ENCODE measurements at places on chromosomes 6 and 20.

DNA sequence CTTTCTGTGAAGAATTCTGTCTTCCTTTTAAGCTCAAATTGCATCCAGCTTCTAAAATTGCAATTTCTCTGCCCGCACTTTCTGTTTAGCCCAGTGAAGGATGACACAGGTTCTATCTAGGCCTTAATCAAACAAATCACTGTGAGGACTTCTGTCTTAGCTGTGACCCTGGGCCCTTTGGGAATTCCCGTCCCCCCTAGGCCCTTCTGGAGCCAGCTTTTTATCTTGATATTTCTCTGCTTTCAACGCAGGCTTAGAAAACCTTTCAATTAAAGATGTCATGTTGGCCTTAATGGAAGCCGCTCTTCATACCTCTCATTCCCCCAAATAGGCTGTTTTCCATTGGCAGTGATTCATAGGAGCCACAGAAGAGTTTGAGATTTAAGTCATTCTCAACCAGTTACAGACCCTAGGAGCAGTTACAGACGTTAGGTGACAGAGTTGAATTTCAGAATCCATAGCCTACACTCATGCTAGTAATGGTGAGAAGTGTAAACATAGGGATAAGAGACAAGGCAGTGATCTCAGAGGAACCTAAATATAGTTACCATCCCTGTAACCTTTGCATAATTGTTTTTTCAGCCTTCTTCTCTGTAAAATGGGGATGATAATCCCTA, 74.8 kb upstream of the FLRT3 start:
- no peak for DNase-seq

DNA sequence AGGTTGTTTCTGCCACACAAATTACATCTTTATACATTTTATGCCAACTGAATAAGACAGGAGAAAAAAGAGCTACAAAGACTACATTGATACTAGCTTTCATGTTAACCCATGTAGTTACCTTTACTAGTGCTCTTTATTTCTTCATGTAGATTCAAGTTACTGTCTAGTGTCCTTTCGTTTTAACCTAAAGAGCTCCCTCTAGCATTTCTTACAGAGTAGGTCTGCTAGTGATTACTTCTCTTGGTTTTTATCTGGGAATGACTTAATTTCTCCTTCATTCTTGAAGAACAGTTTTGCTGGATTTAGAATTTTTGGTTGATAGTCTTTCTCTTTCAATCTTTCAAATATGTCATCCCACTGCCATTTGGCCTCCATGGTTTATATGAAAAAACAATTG, 21.2 kb upstream of the NOP56 start:
- DNase-seq, result no peak

DNA sequence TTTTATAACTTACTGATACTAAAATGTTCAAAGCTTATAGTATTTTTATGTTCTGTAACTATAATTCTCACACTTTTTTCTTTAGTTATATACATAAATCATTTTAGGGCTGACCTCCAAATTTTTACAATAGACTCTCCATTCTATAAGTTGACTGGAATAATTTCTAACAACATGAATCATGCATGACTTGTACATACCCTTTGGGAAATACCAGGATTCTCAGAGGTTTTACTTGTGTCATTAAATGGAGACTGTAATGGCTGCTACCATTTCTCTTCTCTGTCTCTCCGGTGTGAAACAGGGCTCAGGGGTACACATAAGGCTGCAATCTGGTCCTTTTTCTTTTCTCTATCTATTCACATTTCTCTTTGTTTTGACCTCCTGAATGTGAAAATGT, 222.2 kb upstream of the FLRT3 start:
- no peak for DNase-seq

GRCh38 chr6:44851176-44851575, 463.7 kb downstream of the CDC5L start:
- DNase-seq, result no peak

GRCh38 chr6:107668743-107669474, 155.2 kb downstream of the SCML4 start:
- DNase-seq, result peak; percentile 23

- no peak for DNase-seq
These were observed 72.0 kb upstream of the B3GAT2 start for GRCh38 chr6:71028877-71029252.

DNA sequence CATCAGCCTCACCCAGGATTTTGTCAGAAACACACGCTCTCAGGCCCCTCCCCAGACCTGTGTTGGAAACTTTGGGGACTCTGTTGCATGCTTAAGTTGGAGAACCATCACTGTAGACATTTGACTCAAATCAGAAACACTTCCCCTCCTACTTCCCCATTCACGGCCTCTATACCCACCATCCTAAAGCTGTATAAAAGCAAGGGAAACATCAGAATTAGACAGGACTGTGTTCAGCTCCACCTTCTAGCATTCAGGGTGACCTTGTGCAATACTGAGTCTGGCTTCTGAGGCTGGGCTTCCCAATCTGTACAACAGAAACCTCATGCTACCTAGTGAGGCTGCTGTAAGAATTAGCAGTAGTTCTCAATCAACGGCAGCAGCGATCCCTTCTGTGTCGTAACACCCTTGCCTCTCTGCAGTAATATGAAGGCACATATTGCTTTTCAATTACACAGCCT, 252.3 kb downstream of the LY86 start:
- DNase-seq, result no peak

DNA sequence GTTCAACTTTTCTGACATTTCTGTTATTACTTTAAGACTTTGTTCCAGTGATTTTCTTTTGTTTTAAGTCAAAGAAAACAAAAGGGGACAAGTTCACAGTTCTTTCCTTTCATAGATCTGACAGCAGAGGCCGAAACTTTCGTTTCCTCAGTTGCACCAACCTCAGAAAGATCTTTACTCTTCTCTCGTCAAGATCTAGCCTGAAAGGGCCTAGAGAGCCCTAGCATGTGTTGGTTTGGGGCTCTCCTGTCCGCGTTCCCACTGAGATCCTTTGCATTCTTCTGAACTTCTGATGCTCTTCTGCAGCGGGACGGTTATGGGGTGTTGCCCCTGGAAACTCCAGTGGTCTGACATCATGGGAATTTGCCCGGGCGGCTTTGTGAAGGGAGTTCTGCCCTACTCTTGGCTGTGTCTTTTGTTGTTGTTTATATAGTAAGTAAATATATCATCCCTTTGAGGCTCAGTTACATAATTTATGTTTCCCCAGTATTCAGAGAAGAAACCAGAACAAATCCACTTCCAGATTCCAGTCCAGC, 129.1 kb downstream of the SASH1 start:
- DNase-seq, result no peak

DNA sequence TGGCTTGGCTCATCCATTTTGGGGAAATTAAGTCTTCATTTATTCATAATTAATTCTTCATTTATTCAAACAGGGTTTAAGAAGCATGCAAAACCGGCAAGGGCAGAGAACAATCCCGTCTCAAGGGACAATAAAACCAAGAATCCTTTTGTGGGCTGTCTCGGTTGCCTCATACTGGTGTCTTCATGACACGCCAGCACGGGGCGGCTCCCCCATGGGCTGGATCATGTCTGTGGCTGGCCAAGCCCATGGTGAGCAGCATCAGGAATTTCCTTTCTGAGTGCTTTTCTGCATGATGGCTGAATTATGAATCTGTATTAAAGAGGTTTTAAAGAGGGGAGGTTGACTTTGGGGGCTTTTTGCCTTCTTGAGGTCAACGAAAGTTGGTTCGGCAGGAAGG, 38.3 kb upstream of the DUSP22 start:
- no peak for DNase-seq

GRCh38 chr6:114785235-114786127, 442.7 kb upstream of the HS3ST5 start:
- DNase-seq, result no peak

DNA sequence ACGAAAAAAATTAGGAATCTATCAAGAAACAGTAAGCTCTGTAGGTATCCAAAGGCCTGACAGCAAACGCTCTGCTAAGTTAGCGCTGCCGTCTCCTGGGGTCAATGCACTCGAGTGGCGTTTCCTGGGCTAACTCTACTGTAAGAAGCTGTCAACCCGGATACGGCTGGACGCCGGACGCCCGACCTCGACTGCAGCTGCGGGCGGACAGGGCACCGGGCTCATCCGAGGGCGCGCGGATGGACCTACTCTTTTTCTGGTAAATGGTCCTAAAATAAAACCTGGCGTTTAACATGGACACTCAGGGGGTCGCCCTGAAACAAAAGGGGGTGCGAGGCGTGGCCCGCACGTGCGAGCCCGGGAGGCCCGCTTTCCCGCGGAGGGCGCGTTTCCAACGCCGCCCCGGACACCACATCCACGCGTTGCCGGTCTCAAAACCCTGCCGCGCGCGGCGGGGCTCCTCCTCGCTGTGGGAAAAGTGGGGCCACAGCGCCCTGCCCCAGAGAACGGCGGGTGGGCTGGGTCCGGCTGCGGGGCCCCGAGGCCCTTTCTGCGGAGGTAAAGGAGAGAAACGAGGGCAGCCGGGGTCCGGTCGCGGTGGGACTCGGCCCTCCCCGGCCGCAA, 537 bp downstream of the TCP1 start:
- peak; percentile 61 for DNase-seq

- no peak for DNase-seq
These were observed 77.1 kb downstream of the SOD2 start for GRCh38 chr6:159615918-159616317.

DNA sequence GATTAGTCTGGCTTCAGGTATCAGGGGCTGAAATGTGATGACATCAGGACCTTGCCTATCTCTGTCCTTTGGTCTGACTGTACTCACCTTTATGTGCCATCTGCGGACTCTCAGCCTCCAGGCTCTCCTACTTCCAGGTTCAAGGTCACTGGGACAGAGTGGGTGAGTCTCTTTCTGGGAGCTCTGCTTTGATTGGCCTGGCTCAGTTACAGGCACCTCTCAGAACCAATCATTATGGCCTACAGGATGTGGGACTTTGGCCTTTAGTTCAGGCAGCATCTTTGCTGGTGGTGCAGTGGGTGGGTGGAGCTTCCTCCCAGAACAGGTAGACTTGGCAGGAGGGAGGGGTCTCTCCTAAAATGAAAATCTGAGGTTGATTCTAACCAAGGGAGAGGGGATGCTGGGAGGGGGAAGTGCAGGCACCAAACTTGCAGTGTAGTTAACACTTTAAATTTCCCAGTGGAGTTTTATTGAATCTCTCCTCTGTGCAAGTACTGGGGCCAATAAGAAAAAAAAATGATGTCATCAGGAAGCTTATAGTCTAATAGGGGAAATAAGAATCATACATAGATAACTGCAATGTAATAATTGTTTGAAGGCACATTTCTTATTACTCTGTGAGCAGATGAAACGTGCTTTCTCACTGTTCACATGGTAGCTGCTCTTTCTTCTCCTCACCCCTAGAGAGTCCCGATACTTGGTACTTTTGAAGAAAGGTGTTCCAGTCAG, 53.4 kb downstream of the SLC24A3 start:
- peak; percentile 92 for DNase-seq

DNA sequence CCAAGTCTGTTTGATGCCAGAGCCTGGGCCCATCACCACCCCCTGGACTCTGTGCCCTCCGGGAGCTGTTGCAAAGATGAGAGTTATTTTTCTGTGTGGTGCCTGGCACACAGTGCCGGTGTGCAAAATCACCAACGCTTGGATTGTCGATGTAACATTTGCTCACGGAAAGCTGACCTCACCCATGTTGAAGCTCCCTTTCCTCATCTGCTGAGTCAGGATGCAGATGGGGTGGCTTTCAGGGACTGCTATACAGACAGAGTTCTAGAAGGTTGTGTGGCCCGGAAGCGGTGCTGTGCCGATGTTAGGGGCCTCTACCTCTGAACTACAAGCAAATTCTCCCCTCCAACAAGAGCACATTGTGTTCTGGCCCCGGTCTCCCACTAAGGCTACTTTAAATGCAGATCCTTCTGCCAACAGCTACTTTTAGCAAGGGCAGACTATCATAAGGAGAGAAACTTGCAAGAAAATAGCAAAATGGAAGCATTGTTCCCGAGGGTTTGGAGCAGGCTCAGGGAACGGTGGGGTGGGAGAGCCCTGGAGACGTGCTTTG, 34.0 kb downstream of the EYA2 start:
- DNase-seq, result peak; percentile 51

DNA sequence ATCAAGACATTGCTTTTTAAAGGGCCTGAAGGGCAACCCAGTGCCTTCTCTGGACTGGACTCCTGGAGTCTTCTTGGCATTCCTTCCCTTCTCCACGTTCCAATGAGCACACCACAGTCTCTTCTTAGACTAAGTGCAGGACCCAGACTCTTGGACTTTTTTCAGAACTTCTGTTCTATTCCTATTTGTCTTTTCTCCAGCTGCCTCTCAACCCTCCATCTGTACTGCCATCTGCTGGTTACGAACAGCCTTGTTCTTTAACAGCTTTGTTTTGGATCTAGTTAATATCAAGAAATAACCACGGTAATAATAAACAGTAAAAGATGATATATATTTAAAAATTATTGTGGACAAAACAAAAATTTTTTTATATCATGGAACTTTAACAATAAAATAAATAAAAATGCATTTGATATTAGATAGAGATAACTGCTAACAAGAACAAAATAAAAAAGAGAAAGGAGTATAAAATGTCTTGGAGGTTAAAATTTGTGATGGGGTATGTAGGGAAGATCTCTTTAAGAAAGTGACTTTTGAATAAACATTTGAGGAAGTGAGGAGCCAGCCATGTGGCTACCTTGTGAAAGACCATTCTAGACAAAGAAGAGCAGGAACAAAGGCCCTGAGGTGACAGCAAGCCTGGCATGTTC, 105.1 kb upstream of the HCRTR2 start:
- peak; percentile 9 for DNase-seq

DNA sequence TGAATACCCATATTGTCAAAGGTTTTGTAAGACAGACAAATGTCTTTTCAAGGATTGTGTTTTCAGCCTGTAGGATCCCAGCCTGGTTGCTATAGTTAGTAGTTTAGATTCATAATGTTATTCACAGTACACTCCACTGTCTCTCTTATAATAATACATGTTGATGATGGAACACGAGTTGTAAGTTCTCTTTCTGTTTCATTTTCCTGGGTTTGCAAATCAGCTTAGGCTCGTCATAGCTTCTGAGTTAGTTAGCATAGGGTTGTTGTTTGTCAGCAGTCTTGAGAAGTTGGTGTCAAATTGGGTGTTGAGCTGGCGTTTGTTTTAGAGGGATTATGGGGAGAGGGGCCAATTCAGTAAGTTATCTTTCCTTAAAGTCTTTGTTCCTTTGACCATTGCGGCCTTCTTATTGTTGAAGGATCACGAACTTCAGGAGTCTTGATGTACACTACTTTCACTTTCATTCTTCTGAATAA, 45.8 kb downstream of the QKI start:
- DNase-seq, result no peak

DNA sequence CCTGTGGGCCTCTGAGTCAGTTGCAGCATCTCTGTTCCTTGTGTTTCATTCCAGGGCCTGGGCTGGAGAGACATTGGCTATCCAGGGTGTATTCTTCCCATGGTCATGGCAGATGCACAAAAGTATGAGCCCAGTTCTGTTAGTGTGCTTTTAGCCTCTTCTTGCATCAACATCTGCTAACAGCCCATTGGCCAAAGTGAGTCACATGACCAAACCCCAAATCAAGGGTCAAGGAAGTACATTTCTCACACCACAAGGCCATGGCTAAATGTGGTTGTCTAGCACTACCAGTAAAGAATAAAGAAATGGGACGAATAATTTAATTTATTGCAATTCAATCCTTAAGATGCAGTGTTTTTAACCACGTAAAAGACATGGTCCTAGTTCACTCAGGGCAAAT, 43.9 kb downstream of the NRN1 start:
- DNase-seq, result no peak

- no peak for DNase-seq
These were observed 199.0 kb downstream of the ARHGAP18 start for GRCh38 chr6:129510950-129511349.
